ENCODE measurements at places on chromosomes 3 and 15. TPM values are rescaled to one million over a fixed set of nuclear protein-coding genes. Genes with fewer than 3 reads are reported as not detected.

Gene TMEM212
- not detected for total RNA-seq

Gene CLDN18
- total RNA-seq = not detected

Gene LSAMP
- 118 TPM for total RNA-seq

Gene MYO1E
- total RNA-seq = 13.8 TPM

Gene PODXL2
- total RNA-seq = 192 TPM

Gene ZPLD1
- 0.46 TPM for total RNA-seq

Gene TEX55
- not detected for total RNA-seq

Gene PAK6
- 23.5 TPM for total RNA-seq

Gene PLAAT1
- total RNA-seq = 13.6 TPM

Gene RTP1
- total RNA-seq = 3.2 TPM

Gene PCLAF
- total RNA-seq = 7.8 TPM

Gene A4GNT
- total RNA-seq = not detected

Gene CAMK2N2
- total RNA-seq = 15.0 TPM

Gene SNX22
- 12.5 TPM for total RNA-seq

Gene OGG1
- 69.9 TPM for total RNA-seq

Gene TMEM42
- 10.4 TPM for total RNA-seq

Gene ATP13A5
- total RNA-seq = 0.92 TPM

Gene EIF4G1
- total RNA-seq = 119 TPM

Gene NBEAL2
- 4.6 TPM for total RNA-seq

Gene RLBP1
- 0.69 TPM for total RNA-seq
